Hematopoietic multipotent progenitor cell treated with erythropoietin and hydrocortisone succinate and interleukin-3 and kit ligand, for 17 days (in vitro differentiated cells): ENCODE measurements at places on chromosomes 7 and 10.

- no peak for DNase-seq
These were observed 130.5 kb upstream of the DGKB start for GRCh38 chr7:15033039-15033438.

DNA sequence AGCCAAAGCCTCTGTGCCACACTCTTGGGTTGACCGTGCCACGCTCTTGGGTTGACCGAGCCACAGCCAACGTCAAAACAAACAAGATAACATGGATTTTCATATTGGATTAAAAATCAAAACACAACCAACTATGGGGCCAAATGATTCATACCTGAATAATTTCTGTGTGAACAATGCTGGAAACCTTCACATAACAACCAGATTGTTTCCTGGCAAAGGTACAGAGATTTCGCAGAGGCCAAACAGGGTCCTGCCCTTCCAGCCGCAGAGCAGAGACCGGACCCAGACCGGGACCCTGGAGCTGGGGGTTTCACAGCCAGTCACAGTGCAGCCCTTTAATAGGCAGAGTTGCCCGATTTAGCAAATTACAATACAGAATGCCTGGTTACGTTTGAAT is 40.5 kb downstream of the ITIH5 start:
- no peak for DNase-seq

DNA sequence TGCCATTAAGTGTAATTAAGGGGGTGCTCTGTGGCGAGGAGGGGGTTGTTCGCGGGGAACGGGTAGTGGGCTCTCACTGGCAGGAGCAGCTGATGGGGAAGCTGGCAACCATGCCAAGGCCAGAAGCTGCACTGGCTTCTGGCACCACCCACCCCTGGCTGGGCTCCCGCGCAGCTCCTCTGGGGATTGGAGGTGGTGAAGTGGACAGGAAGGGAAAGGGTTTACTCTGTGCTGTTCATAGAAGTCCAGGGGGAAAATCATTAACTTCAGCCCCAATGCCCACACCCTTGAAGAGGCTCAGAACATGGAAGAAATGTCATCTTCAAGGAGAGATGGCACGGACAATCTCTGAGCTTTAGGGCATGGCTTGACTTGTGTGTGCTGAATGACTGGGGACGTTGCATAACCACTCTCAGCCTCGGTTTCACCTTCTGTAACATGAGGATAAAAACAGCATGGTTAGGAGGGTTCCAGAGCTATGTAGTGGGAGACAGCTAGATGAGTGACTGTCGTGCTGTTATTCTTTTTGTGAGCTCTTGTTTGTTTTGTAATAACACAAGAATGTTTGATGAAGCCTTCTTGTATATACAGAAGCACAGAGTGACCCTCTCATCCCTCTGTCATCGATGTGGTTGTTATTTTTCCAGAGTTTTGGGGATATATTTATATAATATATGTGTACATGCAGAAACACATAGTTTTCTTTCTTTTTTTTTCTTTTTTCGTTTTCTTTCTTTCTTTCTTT is 29.9 kb downstream of the KAZALD1 start:
- DNase-seq = no peak

DNA sequence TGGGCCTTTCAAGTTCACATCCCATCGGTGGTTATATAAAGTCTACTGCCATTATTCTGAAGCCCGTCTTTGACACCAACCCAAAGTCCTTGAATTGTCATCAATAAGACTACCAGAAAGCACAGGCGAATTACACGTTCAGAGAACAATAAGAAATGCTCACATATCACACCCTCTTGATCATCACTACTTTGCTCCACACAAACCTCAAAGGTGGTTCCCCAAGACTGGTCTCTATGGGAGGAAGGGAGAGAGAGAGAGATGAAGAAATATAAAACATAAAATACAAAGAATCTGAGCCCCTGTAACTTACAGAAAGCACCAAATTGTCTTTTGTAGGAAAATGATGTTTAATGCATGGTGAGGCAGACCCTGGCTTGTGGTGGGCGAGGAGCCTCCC is 4.4 kb downstream of the HIPK2 start:
- no peak for DNase-seq

GRCh38 chr10:49526619-49527018 is 12.3 kb downstream of the ERCC6 start:
- DNase-seq = no peak

DNA sequence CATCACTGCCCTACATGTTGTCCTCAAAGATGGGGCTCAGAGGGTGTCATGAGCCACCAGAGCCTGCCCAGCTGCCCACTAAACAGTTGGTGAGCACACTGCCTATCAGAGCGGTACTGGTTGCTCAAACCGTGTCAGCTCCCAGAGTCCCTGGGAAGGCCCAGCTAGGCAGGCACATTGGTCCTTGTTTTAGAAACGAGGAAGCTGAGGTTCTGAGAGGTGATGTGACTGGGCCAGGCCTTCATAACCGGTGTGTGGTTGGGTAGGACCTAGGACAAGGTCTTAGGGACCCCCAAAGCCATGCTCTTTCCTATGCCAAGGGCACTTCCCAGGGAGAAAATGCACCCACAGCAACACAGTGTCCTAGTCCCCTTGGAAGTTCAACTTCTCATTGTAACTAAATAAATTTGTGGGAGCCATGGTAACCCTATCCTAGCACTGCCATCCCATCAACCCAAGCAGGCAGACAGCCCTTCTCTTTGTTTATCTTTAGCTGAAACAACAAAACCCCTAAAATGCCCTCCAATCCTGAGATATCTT is 174.7 kb upstream of the PDE1C start:
- no peak for DNase-seq
